ENCODE measurements at places on chromosomes 5 and 9.

GRCh38 chr9:27276193-27277030, 20.5 kb downstream of the EQTN start:
- DNase-seq, result peak; percentile 36

- DNase-seq, result no peak
Measured at GRCh38 chr5:134000091-134000511, 4.7 kb downstream of the VDAC1 start.

- no peak for DNase-seq
Measured at GRCh38 chr9:133044661-133045060, 13.9 kb downstream of the GTF3C5 start.

DNA sequence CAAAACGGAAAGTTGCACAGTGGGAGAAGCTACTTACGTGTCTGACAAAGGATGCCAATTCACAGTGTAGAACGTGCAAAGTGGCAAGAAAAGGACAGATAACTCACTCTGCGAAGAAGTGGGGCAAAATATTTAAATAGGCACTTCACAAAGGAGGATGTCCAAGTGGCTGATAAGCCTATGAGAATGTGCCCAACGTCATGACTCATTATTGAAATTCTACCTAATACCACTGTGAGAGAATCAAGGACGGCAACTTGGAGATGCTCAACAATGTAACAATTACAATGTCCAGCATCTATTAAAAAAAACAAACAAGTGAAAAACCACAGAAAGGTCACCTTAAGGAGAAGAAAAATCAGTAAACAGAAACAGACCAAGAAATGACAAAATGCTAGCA, 59.0 kb downstream of the NACC2 start:
- no peak for DNase-seq

DNA sequence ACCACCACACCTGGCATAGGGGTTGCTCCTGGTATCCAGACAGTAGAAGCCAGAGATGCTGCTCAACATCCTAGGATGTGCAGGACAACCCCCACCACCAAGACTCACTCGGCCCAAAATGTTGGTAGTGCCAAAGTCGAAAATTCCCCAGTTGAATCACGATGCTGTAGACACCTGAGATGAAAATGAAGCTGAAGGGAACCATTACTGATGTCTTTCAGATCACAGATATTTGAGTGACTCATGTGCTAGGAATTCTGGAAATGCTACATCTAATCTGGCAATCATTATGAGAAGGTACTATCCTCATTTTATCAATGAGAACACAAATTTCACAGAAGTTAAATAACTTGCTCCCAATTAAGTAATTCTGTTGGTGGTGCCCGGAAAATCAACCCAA, 21.0 kb upstream of the UBE2QL1 start:
- no peak for DNase-seq

- DNase-seq, result no peak
Measured at GRCh38 chr5:62729675-62730074, 151.1 kb downstream of the LRRC70 start.

- DNase-seq, result no peak
Measured at GRCh38 chr5:17096952-17097695, 120.3 kb upstream of the BASP1 start.

GRCh38 chr9:137109250-137110146, 5.0 kb downstream of the DPP7 start:
- DNase-seq, result no peak

- no peak for DNase-seq
Measured at GRCh38 chr9:131335368-131335755, 45.8 kb downstream of the PLPP7 start.

GRCh38 chr5:79736528-79737514, 47.2 kb downstream of the CMYA5 start:
- DNase-seq, result no peak

GRCh38 chr5:38892363-38892762, 46.6 kb downstream of the OSMR start:
- DNase-seq, result no peak

DNA sequence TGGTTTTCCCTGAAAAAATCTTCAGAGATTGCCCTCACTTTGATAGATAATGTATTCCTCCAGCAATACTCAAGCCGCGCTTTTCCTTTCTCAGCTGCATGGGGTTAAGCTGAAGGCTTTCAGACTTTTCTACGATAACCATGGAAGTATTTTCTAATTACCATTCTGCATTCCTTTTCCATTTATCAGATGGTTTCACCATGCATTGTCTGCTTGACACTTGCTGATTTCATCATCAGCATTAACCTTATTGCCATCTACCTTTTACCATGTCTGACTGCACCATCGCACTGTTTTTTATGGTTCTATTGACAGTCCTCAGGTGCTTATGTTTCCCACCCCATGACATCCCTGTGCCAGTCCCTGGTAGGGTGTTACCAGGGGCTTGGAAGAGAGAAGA, 91.6 kb downstream of the DMAC1 start:
- DNase-seq, result no peak

DNA sequence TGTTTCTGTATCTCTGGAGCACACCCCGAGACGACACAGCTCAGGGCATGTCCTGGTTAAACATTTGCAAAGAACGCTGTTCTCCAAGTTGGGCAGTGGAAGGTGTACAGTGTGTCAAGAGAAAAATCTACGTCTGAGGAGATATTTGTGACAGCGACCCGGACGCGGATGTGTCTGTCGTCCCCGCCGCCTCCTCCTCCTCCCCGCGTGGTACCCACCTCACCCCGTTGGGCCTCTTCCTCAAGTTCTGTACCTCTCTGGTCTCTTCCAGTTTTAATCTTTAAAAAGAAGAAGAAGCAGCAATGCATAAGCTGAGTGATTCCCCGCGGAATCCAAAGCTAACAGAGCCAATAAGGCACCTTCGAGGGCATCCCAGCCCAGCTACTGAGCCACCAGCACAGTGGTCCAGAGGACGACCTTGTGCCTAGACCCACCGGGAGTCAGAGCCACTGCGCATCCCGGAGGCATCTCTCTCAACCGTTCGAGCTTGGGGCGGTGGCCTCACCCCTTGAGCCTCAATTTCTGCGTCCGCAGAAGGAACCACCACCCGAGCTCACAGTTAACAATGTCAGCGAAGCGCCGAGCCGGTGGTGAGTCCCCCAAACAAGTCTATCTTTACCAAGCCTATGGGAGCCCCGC, 467 bp downstream of the C9orf78 start:
- DNase-seq, result peak; percentile 11

- peak; percentile 16 for DNase-seq
Measured at GRCh38 chr9:107239474-107239873, 43.6 kb upstream of the RAD23B start.

GRCh38 chr9:12777121-12778022, 2.6 kb downstream of the LURAP1L start:
- DNase-seq, result no peak

GRCh38 chr9:4970970-4971641, 14.0 kb upstream of the JAK2 start:
- peak; percentile 60 for DNase-seq

DNA sequence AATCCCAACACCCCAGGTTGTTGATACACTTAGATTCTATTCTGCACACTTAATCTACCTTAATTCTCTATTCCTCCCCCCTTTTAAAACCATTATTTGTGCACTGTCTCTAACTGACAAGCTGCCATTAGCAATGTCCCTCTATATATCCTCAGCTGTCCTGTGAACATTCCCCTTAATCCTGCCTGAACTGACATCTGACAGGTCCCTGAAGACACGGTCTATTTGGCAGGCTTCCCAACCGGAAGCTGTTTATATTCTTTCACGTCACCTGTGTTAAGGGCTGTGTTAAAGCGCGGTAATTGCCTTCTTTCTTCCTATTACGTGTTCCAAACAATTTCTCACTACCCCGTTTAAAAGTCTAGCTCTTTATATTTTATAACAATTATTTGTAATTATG, 277.3 kb downstream of the CDH9 start:
- no peak for DNase-seq

DNA sequence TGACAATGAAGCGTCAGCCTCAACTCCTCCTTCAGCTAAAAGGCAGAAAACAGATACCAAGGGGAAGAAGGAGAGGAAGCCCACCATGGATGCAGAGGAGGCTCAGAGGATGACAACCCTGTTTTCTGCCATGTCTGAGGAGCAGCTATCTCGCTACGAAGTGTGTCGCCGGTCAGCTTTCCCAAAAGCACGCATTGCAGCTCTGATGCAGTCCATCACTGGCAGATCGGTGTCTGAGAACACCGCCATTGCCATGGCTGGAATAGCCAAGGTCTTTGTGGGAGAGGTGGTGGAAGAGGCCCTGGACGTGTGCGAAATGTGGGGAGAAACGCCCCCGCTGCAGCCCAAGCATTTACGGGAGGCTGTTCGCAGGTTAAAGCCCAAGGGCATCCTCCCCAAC, 968 bp downstream of the TAF11L11 start:
- no peak for DNase-seq

GRCh38 chr5:39712316-39713249, 287.8 kb upstream of the DAB2 start:
- no peak for DNase-seq

- DNase-seq, result peak; percentile 82
Measured at GRCh38 chr5:151751091-151751490, 7.3 kb downstream of the ATOX1 start.

GRCh38 chr9:134433101-134433500, 106.8 kb downstream of the RXRA start:
- DNase-seq, result no peak

- peak; percentile 77 for DNase-seq
Measured at GRCh38 chr9:127828262-127829031, 25.8 kb downstream of the FPGS start.

- no peak for DNase-seq
Measured at GRCh38 chr5:125215593-125215992, 469.2 kb upstream of the ZNF608 start.

DNA sequence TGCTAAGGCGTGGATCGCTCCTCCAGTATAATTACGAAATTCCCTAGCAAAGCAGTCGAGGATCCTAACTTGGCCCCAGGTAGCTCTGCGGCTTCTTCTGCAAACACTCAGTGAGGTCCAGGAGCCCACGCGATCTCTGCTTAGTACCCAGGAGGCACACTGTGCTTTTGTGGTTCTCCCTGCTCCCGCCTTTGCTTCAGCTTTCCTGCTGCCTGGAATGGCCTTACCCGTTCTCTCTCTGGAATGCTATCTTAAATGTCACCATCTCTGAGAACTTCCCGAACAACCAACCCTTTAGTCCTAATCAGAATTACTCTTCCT, 639 bp downstream of the INVS start:
- peak; percentile 32 for DNase-seq
